ENCODE measurements at places on chromosomes 13 and 19. TPM values are rescaled to one million over a fixed set of nuclear protein-coding genes. Genes with fewer than 3 reads are reported as not detected.

MYO1F gene
- 0.25 TPM for total RNA-seq

FAM216B gene
- total RNA-seq = not detected

NUDT15 gene
- 36.0 TPM for total RNA-seq

CIC gene
- 47.8 TPM for total RNA-seq

OVOL3 gene
- total RNA-seq = not detected

CPB2 gene
- total RNA-seq = 0.18 TPM

SHANK1 gene
- total RNA-seq = not detected

C19orf73 gene
- total RNA-seq = 1.7 TPM

- DNase-seq = no peak
Observed at GRCh38 chr13:80814541-80814940, 473.6 kb upstream of the SPRY2 start.

DNA sequence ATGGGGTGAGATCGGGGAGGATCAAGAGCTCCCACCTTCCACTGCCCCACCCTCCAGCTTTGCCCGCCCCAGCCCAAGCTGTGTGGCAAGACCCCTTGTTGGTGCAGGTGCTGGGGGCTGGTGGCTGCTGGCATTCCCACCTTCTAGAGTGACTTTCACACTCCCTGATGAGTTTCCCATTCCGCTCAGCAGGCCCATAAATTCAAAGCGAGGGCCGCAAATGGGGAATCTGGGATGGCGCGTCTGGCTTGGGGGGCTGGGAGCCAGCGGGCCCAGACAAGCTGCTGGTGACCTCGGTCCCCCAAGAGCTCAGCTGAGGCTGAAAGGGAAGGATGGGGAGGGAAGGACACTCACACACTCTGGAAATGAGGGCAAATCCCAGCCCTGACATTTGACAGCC, 110.3 kb downstream of the GADD45B start:
- no peak for DNase-seq

GRCh38 chr13:112245179-112245724, 130.9 kb upstream of the SPACA7 start:
- no peak for DNase-seq

GRCh38 chr19:5823579-5824281, 15.8 kb downstream of the FUT6 start:
- DNase-seq = peak; percentile 74

- no peak for DNase-seq
Observed at GRCh38 chr13:66995203-66995611, 234.9 kb downstream of the PCDH9 start.

GRCh38 chr13:113034451-113035212, 65.6 kb downstream of the MCF2L start:
- no peak for DNase-seq

DNA sequence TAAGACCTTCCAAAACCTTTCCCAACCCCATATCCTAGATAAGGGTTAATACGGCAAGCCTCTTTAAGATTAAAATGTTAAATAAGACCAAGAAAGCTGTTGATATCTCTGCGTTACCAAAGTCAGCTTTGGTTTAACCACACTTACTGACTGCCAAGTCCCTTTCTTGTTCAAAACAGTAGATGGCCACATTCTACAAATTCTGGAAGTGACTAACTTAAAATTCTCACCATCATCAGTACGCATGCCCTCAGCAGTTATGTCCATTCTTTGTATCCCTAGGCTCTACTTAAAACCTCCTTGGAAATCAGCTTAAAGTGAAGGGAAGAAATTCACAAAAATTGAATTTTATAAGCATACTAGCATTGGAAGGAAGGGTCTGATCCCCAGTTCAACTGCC, 23.6 kb downstream of the SOHLH2 start:
- no peak for DNase-seq

GRCh38 chr19:17393002-17393401, 994 bp downstream of the CCDC194 start:
- DNase-seq = no peak

- no peak for DNase-seq
Observed at GRCh38 chr19:36265064-36265463, 50.2 kb downstream of the ZNF146 start.

- no peak for DNase-seq
Observed at GRCh38 chr13:21745307-21745706, 74.4 kb downstream of the FGF9 start.

- no peak for DNase-seq
Observed at GRCh38 chr19:23913931-23914330, 755 bp upstream of the ZNF726 start.

DNA sequence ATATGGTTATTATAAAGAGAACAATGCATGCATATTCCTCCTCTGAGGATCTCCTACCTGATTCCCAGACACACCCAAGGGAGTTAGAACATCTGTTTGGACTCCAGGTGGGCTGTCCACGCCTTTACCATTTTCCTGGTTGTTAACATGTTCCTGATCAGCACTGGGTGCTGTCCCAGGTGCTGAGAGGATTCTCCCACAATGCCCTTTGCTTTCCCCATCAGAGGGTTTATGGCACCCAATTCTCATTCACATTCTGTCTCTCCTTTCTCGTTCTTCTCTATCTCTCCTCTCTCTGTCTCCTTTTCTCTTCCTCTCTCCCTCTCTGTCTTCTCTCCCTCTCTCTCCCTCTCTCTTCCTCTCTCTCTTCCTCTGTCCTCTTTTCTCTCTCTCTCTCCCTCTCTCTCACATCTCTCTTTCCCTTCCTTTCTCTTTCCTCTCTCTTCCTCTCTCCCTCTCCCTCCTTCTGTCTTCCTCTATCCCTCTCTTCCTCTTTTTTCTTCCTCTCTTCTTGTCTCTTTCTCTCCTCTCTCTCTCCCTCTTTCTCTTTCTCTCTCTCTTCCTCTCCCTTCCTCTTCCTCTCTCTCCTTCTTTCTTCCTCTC, 3.3 kb upstream of the RDH13 start:
- DNase-seq = no peak

GRCh38 chr13:97855570-97856303, 97.7 kb upstream of the IPO5 start:
- peak; percentile 50 for DNase-seq

- DNase-seq = no peak
Observed at GRCh38 chr19:44142059-44142433, 692 bp downstream of the ZNF234 start.

- no peak for DNase-seq
Observed at GRCh38 chr19:10889880-10890279, 18.5 kb downstream of the CARM1 start.
